Heart right ventricle (tissue), 16 donors: ENCODE measurements at places on chromosomes 4 and X. TPM values are rescaled to one million over a fixed set of nuclear protein-coding genes. Genes with fewer than 3 reads are reported as not detected.

- no peak overlapping the region for H3K27ac ChIP-seq
- H3K36me3 ChIP-seq = no peaks in the 10 kb centered on the region
- DNase-seq = no peak
These were observed 55.9 kb downstream of the NPNT start for GRCh38 chr4:105951198-105951597.

DNA sequence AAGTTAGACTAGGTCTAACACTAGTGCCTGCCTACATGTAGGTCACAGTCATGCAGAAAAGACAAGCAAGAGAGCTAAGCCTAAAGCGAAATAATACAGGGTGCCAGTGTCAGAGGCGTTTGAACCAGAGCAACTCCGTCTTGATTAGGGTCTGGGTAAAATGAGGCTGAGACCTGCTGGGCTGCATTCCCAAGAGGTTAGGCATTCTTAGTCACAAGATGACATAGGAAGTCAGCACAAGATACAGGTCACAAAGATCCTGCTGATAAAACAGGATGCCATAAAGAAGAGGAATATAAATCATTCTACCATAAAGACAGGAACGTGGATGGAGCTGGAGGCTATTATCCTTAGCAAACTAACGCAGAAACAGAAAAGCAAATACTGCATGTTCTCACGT, 120.9 kb downstream of the BEND2 start:
- H3K4me1 ChIP-seq = no peaks in the 10 kb centered on the region
- no peak for DNase-seq
- H3K27me3 ChIP-seq = no peaks in the 10 kb centered on the region

GRCh38 chr4:17665346-17665745, 50.9 kb downstream of the MED28 start:
- no peaks in the 10 kb centered on the region for H3K36me3 ChIP-seq
- H3K27me3 ChIP-seq = no peaks in the 10 kb centered on the region
- no peak overlapping the region for H3K4me3 ChIP-seq
- no peak for DNase-seq
- no peaks in the 10 kb centered on the region for H3K4me1 ChIP-seq

DNA sequence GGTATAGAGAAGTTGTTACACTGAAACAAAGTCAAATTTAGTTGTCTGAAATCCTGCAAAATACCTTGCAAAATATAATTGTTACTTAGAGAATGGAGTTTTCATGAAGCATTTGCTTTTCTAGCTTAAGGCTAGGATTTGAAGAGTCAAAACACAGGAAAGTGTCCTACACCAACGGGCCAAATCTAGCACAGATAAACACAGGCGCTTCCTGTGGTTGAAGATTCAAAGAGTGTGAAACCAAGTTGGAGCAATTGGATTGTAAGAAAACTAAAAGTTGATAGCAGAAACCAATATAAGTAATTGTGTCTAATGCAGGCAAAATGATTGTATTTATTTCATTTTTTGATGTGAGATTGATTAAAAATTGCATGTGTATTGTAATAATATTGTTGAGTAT, 2002.5 kb upstream of the TENM3 start:
- no peaks in the 10 kb centered on the region for H3K4me1 ChIP-seq
- no peak for DNase-seq
- no peak overlapping the region for H3K27ac ChIP-seq
- no peak overlapping the region for H3K4me3 ChIP-seq

- H3K27me3 ChIP-seq = peaks cover 4% of the 10 kb centered on the region
- no peak overlapping the region for H3K27ac ChIP-seq
- no peak overlapping the region for H3K4me3 ChIP-seq
- no peaks in the 10 kb centered on the region for H3K36me3 ChIP-seq
These were observed 52.9 kb upstream of the HPF1 start for GRCh38 chr4:169810325-169811323.

- no peaks in the 10 kb centered on the region for H3K36me3 ChIP-seq
- H3K27ac ChIP-seq = no peak overlapping the region
- H3K4me3 ChIP-seq = no peak overlapping the region
- no peaks in the 10 kb centered on the region for H3K27me3 ChIP-seq
These were observed 733.9 kb upstream of the EPHA5 start for GRCh38 chr4:66404141-66404540.

GRCh38 chr4:99205153-99205979, 13.7 kb downstream of the ADH6 start:
- no peak overlapping the region for H3K27ac ChIP-seq
- no peaks in the 10 kb centered on the region for H3K4me1 ChIP-seq
- no peaks in the 10 kb centered on the region for H3K36me3 ChIP-seq
- H3K27me3 ChIP-seq = no peaks in the 10 kb centered on the region
- H3K4me3 ChIP-seq = no peak overlapping the region

DNA sequence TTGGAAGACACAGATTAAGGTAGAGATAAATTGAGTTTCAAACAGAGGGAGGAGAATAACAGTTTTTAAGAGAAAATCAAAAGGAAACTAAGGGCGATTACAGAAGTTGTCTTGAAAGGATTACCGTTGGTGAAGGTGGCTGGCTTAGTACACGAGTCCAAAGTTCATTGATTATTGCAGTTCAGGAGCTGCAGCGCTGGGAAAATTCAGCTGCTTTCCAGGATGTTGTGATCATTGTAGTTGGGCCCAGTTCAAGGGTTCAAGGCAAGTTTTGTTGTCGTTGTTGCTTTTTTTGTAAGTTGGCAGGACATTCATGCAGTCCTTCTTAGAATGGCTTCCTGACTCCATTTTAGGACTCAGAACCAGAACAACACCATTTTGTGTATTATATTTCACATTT, 461.7 kb downstream of the RAPGEF2 start:
- DNase-seq = no peak
- no peak overlapping the region for H3K4me3 ChIP-seq
- H3K36me3 ChIP-seq = no peaks in the 10 kb centered on the region
- no peaks in the 10 kb centered on the region for H3K4me1 ChIP-seq

DNA sequence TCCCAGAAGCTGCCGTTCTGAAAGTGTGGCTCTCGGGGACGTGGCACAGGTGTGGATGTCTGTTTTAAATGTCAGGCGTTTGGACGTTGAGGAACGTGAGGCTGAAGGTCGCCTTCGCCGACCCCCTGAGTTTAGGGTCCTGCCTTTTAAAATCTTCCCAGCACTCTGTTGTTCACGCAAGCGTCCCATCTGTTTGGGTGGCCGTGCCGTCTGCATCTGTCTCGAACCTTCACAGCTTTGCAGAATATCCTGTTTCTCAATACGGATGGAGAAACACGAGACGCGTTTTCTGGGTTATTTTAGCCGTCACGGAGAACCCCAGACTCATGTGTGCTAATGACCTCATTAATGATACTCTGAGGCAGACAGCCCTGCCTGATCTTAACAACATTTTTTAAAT, 31.5 kb downstream of the SHOX start:
- no peaks in the 10 kb centered on the region for H3K36me3 ChIP-seq
- H3K27me3 ChIP-seq = no peaks in the 10 kb centered on the region
- no peaks in the 10 kb centered on the region for H3K4me1 ChIP-seq

DNA sequence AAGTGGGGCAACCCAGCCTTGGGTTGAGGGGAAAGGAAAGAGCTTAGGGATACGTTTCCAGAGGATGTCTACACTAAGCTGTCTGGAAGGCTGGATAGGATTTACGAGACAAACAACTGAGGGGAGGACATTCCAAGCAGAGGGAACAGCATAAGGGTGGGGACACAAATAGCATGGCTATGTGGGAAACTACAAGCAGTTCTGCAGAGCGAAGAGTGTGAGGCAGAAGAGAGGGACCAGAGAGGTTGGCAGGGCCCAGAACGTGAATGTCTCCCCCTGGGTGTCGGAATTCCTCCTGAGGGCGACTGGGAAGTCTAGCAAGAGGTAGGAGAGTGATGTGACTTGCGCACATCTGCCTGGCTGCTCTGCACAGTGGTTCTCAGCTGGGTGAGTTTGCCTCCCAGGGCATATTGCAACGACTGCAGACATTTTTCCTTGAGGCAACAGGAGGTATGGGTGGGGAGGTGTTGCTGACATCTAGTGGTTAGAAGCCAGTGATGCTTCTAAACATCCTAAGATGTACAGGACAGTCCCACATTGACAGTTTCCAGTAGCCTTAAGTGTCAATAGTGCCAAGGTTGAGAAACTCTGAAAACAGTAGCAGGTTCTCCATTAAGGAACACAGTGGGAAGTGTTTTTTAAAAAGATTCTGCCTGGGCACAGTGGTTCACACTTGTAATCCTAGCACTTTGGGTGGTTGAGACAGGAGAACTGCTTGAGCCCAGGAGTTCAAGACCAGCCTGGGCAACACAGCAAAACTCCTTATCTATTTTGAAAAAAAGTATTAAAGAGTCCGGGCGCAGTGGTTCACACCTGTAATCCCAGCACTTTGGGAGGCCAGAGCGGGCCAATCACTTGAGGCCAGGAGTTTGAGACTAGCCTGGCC, 9.2 kb downstream of the NDUFA1 start:
- no peaks in the 10 kb centered on the region for H3K27me3 ChIP-seq
- H3K4me1 ChIP-seq = no peaks in the 10 kb centered on the region
- no peak overlapping the region for H3K27ac ChIP-seq
- H3K36me3 ChIP-seq = peaks cover 28% of the 10 kb centered on the region
- H3K4me3 ChIP-seq = no peak overlapping the region

DNA sequence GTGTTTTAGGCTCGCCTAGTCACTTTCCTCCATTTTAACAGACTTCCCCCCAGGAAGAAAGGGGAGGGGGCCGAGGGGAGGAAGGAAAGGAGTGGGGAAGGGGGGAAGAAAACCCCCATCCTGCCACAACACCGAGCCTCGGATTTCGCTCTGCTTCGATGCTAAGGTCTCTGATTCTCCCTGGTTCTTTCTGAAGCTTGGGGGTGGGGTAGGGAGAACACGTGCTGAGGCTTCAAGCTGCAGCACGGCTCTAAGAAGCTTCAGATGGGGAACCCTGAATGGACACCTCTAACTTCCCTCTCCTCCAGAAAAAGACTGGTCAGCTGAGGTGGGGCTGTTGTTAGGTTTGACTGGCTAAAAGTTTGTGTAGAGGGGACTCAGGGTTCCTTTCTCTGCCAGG, 61.8 kb downstream of the RHOH start:
- no peaks in the 10 kb centered on the region for H3K4me1 ChIP-seq
- H3K27me3 ChIP-seq = no peaks in the 10 kb centered on the region
- no peak overlapping the region for H3K27ac ChIP-seq
- no peak for DNase-seq

GRCh38 chr4:174278467-174278866, 5.0 kb downstream of the FBXO8 start:
- no peak for DNase-seq
- H3K36me3 ChIP-seq = no peaks in the 10 kb centered on the region
- H3K27me3 ChIP-seq = no peaks in the 10 kb centered on the region
- peaks cover 12% of the 10 kb centered on the region for H3K4me1 ChIP-seq

DNA sequence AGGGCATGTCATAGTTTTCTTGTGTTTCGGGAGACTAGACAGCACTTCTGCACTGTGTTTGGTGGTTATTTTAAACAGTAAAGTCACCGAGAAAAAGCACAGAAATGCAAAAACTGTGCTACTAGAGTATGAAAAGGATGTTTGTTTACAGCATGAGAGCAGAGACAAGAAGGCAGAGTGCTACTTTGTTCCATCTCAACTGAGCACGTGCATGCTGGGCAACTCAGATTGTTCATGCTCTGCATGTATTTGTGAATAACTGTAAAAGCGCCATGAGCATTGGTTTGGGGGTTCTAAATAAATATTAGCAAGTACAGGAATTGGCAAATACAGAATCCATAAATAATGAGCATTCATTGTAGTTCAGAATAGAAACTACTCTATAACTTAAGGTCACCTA, 7.4 kb downstream of the EVC start:
- no peaks in the 10 kb centered on the region for H3K36me3 ChIP-seq
- no peaks in the 10 kb centered on the region for H3K27me3 ChIP-seq
- no peaks in the 10 kb centered on the region for H3K4me1 ChIP-seq
- no peak overlapping the region for H3K4me3 ChIP-seq

DNA sequence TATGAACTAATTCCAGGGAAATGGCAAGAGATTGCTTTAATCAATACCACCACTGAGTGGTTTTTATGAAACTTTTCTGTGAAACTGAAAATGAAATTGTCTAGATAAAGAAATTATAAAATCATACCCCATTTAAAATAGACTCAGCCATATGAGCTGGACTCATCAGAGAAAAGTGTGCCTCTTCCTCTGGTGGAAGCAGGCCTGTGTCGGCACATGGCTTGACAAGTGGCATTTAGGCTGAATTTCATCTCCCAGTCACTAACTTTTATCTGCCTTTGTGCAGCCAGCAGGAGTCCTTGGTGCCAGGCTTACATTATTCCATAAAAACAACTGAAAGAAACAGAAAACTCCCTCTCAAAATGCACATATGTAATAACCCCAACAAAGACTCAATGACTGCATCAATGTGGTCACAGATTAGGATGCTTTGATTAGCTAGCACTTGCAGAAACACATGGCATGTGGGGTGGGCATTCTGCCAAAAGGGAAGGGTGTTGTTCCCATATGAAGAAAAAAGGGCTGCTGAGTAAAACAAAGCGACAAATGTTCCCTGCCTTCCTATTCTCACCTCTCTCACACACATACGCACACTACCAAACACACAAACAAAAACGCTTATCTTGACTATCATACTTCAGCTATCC, 232.3 kb downstream of the PABPC4L start:
- H3K4me1 ChIP-seq = no peaks in the 10 kb centered on the region
- H3K27me3 ChIP-seq = no peaks in the 10 kb centered on the region
- H3K4me3 ChIP-seq = no peak overlapping the region
- no peak overlapping the region for H3K27ac ChIP-seq

Gene ACOT9
- total RNA-seq = 64.9 TPM

Gene NAA11
- total RNA-seq = not detected

Gene LRP2BP
- total RNA-seq = 2.2 TPM

Gene FAM47A
- total RNA-seq = not detected

Gene BTK
- 0.47 TPM for total RNA-seq

Gene PABPC1L2B
- not detected for total RNA-seq
